HTR-8/SVneo (cell line): ENCODE measurements at places on chromosomes 7 and 10.

GRCh38 chr7:89123871-89124270, 328.3 kb upstream of the TEX47 start:
- DNase-seq: no peak

DNA sequence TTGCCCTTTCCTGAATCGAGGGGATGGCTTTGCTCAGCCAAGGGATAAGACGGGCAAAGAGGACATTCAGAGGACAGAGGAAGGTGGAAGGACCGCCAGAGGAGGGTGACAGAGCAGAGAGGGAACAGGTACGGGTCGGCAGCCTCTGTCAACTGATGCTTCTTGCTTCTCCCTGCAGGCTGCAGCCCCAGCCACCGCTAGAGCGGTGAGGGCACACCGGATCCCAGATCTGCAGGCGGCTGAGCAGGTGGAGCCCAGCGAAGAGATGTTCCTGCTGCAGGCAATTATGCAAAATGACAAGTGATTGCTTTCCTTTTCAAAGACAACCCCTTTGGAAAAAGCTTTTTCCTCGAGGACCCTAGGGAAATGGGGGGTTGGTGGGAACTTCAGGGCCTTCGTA, 181.9 kb upstream of the ANKRD30A start:
- no peak for DNase-seq

DNA sequence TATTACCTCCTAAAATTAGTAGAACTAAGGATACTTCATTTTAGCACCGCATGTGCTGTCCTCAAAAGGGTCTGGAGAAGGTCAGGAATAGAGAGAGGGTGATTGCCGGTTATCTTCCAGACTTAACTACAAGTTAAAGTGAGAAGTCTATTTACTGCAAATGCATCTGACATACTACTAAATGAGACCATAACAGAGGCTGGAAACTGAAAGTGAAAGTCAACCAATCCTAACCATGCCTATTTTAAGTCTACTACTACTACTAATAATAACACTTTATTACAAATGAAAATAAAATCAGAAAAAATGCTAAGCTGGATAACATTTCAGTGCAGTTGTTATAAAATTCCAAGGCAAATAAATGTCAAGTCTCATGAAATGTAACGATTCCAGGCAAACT, 244.7 kb downstream of the KIF20B start:
- no peak for DNase-seq

GRCh38 chr10:128137877-128138276, 11.7 kb upstream of the MKI67 start:
- no peak for DNase-seq

DNA sequence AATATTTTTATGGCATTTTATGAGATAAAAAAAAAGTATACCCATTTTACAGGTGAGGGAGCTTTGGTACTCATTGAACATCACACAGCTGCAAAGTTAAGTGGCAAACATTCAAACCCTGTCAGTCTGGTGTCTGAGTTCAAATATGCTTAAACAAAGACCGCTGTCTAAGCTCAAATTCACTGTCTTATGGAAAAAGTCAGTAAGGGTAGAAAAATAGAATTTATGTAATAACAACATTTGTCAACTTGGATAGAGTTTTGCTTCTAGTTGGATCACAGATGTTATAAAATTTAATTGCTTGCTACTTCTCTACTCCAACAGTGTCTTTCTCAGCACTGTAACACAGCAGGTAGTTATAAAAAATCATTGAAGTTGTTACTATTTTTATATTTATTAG, 161.7 kb upstream of the CSTF2T start:
- DNase-seq: no peak

DNA sequence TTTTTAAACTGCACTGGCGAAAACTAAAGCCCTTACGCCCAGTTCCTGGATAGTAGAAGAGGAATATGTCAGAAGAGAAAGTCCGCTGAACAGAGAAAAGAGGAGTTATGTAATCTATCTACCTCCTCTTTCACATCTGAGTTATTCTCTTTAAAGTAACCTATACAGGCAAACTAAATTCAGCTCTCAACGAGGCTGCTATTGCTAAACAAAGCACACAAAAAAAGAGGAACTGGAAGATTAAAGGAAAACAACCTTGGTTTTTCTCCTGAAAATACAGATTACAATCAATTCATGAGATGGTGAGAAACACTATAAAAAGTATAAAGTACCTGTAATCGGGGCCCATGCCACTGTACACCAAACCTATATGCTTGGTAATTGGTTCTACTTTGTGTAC, 5.8 kb downstream of the PSMA2 start:
- DNase-seq: no peak

- DNase-seq: no peak
Measured at GRCh38 chr7:102456327-102456726, 8.3 kb downstream of the ALKBH4 start.

- peak; percentile 60 for DNase-seq
Measured at GRCh38 chr10:52779541-52780390, 7.2 kb upstream of the MBL2 start.

- no peak for DNase-seq
Measured at GRCh38 chr10:69145864-69146263, 21.9 kb downstream of the VPS26A start.

DNA sequence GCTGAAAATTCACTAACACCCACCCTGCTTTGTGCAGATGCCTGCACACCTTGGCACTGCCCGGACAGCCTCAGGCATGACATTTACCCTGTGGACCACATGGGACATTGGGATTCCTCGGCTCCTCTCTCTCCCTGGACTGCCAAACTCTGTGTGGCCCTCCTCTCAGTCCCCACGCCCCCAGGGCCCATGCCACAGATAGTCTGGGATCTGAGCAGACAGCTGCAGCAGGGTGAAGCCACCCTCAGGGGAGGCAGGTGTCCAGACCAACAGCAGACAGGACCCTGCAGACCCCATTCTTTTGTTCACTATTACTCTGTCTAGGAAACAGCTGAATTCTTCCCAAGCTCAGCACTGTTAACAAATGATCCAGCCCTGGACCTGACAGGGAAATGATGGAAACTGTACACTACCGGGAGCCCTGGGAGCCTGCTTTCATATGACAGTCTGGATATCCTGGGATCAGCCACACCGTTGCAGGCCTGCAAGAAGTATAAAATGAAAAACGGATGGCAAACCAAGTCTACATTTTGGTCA, 83.4 kb downstream of the VOPP1 start:
- no peak for DNase-seq

GRCh38 chr10:125231116-125231812, 70.9 kb upstream of the CTBP2 start:
- peak; percentile 91 for DNase-seq

- DNase-seq: no peak
Measured at GRCh38 chr7:36472141-36472729, 82.6 kb downstream of the ANLN start.

DNA sequence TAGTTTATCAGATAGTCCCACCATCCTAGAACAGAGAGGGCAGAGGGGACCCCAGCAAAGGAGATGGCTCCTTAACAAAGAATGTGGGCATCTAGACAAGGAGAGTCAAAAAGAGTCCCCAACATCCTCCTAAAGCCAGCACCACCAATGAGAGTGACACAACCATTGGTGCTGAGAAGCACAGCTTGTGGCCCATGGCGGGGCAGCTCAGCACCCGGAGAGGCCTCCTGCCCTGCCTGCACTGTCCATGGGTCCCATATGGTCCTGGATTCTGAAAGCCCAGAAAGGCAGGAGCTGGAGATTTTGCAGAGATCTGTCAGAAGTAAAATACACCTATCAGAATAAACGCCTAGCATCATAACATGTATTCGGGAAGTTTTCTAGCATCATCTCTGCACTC, 311.8 kb upstream of the ZNF32 start:
- no peak for DNase-seq

DNA sequence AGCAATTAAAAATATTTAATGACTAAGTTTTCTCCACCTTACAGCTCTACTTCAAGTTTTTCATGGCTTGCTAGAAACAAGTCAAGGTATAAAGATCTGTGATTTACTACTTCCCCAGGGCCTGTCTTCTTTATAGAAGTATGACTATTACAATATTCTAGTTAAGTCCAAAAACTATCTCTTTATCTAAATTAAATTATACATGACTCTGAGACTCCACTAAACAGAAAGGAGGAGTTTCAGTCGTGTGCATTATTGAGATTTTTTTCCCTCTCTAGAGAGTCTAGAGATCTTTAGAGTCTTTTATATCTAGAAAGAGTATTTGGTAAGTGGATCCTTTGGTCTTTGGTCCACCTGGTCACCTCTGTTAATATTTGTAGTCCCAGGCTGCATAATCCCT, 100.7 kb downstream of the SEMA3E start:
- DNase-seq: no peak

- DNase-seq: no peak
Measured at GRCh38 chr10:45144326-45145070, 143.8 kb downstream of the ZNF22 start.

DNA sequence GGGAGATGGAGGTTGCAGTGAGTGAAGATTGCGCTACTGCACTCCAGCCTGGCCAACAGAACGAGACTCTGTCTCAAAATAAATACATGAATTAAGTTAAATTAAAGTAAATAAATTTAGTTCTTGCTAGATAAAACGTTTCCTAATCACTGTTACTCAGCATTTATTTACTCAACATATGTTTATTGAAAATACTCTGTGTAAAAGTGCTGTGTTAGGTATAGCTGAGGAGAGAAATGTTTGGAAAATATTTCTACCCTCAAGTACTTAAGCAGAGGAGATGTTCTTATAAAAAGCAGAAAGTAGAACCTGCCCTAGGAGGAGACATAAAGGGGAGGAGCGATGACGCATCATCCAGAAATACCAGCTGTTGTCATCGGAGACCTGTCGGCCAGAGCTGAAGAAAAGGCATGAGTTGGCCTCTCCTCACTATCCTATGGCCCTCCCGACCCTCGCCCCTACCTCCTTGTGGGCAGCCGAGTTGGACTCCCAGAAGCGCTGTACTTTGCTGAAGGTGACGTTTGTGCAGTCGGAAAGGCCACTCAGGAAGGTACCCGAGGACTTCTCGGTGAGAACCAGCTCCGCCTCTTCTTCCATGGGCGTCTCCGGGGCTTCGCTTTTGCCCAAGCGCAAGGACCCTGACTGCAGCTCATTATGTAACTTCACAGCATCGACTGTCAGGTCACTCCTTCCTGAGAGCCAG, 1.1 kb downstream of the RRP12 start:
- peak; percentile 68 for DNase-seq

- no peak for DNase-seq
Measured at GRCh38 chr7:135597926-135598305, 40.2 kb downstream of the NUP205 start.

GRCh38 chr10:76125900-76126299, 694.5 kb downstream of the LRMDA start:
- no peak for DNase-seq

- no peak for DNase-seq
Measured at GRCh38 chr7:35260246-35260645, 6.3 kb upstream of the TBX20 start.

- no peak for DNase-seq
Measured at GRCh38 chr10:97023401-97024167, 162.2 kb downstream of the SLIT1 start.

- no peak for DNase-seq
Measured at GRCh38 chr10:131755200-131755599, 145.6 kb upstream of the PPP2R2D start.
